Panc1 (cell line): ENCODE measurements at places on chromosomes 7 and 10.

DNA sequence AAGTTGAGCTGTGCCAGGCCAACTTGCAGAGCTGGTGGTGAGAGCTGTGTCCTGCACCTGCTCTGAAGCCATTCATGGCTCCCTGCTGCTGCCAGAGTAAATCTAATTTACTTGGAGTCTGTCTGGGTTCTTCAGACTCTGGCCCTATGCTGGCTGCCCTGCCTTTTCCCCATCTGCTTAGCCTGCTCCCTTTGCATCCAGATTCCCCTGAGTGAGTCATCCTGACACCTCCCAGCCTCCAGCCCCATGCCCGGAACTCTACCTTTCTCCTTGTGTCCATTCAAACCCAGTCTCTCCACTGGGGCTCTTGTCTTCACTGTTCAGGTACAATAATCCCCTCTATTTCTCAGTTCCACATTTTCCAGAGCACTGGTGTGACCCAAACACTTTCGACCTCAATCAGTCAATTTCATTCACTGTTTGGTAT, 434.4 kb upstream of the ZMIZ1 start:
- peak; percentile 7 for DNase-seq

DNA sequence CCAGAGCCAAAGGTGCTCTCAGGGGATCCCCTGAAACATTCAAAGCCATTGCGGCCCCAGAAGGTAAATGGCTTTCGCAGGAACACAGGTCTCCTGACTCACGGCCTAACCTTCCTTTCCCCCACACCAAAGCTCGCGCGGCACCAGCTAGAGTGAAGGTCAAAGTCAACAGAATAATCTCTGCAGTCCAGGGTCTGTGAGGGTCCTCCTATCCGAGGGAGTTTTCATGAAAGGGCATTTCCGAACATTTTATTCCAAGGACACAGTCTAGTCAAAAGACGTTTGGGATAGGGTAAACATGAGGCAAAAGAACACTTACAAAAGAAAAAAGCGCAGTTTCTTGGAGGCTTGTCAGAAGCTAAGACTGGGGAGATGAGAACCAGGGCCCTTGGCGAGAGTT, 559 bp upstream of the STEAP2 start:
- no peak for DNase-seq

DNA sequence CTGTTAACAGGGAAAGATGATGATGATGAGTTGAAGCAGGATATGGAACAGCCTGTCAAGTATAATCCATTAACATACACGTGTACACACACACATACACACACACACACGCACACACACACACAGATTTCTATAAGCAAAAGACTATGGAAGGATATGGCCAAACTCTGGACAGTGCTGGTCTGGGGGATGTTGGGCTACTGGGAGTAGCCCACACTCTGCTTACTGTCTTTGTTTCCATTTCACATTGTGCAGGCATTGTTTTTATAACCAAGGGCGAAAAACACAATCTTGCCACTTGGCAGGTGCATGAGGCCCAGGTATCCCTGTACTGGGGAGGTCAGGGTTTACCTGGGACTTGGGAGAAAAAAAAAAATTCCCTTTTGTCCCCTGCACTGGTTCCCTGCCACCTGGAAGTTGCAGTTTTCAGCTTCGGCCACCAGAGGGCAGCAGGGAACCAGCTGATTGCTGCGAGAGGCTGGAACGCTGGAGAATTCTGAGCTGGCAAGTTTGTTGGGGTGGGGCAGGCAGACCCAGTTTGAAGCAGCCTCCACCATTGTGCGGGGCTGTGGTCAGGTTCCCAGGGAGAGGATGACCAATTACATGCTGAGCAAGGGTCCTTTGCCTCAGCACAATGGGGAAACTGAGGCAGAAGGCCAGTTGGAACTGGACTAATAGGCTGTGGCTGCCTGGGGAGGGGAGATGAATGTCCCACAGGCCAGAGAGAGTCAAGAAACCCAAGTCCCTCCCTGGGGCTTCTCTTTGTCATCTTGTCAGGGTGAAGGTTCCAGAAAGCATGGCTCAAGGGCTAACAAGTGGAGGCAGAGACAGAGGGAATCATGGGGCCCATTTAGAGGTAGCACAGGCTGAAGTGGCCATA, 27.3 kb downstream of the PPIF start:
- peak; percentile 33 for DNase-seq

GRCh38 chr10:30752481-30752881, 122.9 kb upstream of the LYZL2 start:
- DNase-seq = no peak

GRCh38 chr10:62099299-62099698, 169.3 kb downstream of the RTKN2 start:
- DNase-seq = no peak

DNA sequence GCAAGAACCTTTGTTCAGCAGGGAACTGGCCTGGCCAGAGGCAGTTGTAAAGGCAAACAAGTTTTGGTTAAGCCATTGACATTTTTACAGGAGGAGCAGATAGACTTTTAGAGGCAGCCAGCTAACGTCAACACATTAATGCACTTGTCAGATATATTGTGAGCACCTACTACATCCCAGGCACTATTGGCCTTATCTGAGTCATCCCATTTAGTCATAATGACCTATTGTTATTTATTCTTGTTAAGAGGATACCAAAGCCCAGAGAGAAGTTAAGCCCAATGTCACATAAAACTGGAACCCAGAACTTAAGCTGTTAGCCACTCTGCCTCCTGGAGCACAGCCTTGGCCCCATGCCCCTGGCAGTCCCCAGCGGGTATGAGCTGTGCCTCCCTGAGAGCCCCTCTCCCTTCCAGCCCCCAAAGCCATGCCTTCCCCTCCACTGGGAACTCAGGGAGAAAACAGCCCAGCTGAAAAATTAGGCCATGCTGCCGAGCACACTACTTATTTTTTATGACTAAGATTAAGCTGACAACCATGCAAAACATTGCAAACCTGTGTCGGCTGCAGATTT, 32.7 kb upstream of the TRIM8 start:
- no peak for DNase-seq

- DNase-seq = no peak
Observed at GRCh38 chr7:140512317-140513000, 33.2 kb upstream of the MKRN1 start.

DNA sequence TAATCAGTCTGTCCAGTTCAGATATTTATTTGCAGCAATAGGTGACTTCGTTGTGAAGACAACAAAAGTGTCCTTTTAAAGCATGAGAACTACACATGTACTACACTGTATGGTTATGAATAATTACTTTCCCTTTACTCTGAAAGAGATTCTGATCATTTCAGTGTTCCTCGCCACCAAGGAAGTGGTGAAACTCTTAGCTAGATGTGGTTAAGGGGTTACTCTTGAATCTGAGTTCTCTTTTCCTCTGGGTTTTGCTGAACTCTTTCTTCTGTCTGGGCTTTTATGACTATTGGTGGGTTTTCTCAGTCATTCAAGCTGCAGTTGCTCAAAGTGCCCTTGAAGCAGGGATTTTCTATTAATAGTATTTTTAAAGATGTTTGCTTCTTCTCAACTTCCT, 127.9 kb upstream of the SEM1 start:
- DNase-seq = no peak

- peak; percentile 69 for DNase-seq
Observed at GRCh38 chr10:132319853-132320653, 11.9 kb upstream of the LRRC27 start.

DNA sequence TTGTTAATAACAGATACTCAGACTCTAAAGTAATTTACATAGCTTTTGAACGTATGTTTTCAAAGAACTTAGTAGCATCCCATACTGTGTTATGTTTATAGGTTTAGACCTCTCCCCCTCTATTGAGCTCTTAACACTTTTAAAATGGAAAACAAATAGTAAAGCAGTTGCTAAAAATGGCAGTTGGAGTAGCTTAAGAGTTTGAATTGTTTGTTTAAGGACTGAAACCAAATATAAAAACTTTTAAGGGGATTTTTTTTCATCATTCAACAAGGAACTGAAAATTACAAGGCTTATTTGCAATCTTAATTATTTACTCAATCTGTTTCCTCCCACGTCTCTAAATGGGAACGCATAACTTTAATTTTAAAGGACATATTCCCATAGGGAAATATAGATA, 1.6 kb upstream of the SPAG6 start:
- DNase-seq = no peak

- no peak for DNase-seq
Observed at GRCh38 chr10:29670761-29671160, 36.0 kb upstream of the SVIL start.

GRCh38 chr10:32981760-32982159, 23.7 kb upstream of the ITGB1 start:
- no peak for DNase-seq

DNA sequence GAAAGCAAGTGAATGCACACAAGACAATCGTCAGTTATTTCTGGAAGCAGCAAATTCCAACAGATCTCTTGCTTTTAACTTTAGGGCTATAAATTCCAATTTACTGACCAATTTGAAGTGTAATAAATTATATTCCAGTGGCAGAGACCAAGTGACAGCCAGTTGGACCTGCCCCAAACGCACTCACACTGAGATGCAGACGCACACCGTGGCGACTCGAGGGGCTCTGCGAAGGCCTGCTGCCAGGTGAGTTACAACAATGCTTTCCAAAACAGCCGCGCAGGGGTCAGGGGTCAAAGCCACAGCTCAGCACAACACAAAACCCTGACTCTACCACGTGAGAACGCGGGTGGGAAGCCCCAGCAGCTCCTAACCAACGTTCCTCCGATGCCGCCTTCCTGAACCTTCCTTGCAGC, 97.4 kb downstream of the ZRANB1 start:
- no peak for DNase-seq

- DNase-seq = no peak
Observed at GRCh38 chr7:44445986-44446671, 44.3 kb downstream of the NUDCD3 start.

- DNase-seq = no peak
Observed at GRCh38 chr7:54390565-54390964, 151.6 kb upstream of the VSTM2A start.

DNA sequence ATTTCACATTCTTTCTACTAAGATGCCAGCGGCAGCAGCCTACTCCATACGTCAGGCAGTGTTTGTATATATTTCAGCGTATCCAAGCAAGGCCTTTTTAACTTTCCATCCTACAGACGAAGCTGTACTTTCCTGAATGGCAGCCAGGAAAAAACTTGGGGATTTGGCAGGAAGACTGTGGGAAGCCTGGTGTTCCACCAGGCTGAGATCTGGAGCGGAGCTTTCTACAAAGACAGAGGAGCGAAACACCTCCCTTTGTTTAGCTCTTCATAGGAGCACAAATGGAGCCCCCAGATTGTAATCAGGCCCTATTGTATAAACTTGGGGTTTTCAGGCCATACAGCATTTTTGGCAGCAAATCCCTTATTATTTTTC, 143.8 kb downstream of the TES start:
- no peak for DNase-seq

- no peak for DNase-seq
Observed at GRCh38 chr7:33503014-33503413, 373.6 kb downstream of the BBS9 start.

DNA sequence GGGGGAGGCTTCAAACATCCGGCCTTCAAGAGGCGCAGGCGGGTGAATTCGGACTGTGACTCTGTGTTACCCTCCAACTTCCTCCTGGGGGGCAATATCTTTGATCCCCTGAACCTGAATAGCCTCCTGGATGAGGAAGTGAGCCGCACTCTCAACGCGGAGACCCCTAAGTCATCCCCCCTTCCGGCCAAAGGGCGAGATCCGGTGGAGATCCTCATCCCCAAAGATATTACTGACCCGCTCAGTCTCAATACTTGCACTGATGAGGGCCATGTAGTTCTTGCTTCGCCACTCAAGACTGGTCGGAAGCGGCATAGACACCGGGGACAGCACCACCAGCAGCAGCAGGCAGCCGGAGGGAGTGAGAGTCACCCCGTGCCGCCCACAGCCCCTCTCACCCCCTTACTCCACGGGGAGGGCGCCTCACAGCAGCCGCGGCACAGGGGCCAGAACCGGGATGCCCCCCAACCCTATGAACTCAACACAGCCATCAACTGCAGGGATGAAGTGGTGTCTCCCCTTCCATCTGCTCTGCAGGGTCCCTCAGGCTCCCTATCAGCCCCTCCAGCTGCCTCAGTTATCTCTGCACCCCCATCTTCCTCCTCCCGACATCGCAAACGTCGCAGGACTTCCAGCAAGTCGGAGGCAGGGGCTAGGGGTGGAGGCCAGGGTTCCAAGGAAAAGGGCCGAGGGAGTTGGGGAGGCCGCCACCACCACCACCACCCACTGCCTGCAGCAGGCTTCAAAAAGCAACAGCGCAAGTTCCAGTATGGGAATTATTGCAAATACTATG, 1.1 kb downstream of the MEPCE start:
- no peak for DNase-seq

- no peak for DNase-seq
Observed at GRCh38 chr7:27145165-27145913, 1.9 kb upstream of the HOXA5 start.

DNA sequence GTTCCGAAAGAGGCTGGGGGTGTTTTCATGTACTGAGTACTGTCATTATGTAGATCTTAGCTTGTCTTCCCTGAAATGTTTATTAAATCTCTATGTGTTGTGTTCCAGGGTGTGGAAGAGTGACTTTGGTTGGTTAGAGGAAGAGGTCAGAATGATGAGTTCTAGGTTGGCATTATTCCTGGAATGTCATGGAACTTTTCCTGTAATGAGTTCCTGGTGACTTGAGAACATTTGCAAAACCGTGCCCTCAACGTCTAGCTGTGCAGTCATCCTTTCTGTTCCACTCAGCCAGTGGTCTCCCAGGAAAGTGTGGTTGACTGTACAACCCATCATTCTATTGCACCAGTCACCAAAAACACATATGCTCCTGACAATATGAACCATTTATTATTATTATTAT, 129.6 kb downstream of the BICC1 start:
- DNase-seq = no peak

GRCh38 chr10:6128591-6129251, 39.9 kb downstream of the RBM17 start:
- DNase-seq = no peak

DNA sequence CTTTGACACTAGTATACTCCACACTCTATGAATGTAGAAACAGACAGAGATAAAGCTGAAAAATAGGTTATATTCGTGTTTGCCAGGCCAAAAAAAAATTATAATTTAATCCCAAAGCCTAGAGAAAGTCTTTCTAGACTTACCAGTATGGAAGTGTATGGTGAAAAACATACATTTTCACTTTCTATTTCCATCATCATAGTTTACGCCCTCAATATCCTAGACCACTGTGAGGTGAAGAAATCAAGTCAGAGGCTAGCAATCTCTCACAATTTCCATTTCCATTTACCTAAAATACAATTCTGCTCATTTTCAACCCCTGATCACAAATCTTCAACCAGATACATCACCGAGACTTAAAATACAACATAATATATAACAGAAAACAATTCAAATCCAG, 16.2 kb downstream of the GPR22 start:
- DNase-seq = no peak

DNA sequence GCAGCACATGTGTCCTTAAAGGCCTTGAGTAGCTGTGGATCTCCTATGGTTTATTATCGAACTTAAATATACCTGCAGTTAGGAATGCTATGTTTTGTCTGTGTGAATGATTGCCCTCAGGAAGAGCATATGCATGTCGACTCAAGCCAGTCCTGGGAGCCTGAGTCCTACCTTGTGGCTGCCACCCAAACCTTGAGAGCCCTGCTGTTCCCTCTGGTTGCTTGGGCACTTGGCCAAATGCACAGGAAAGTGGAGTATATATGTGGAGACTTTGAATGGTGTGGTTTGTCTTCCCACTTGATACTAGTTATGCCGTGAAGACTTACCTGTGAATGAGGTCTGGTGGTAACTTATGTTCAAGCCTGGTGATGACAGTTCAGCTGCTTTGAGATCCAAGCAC, 409.8 kb downstream of the LRMDA start:
- DNase-seq = no peak

GRCh38 chr7:39838326-39838725, 111.7 kb upstream of the CDK13 start:
- no peak for DNase-seq
